ENCODE measurements at places on chromosomes 5 and 9.

- no peak for DNase-seq
These were observed 6.7 kb downstream of the CNTFR start for GRCh38 chr9:34582787-34583186.

DNA sequence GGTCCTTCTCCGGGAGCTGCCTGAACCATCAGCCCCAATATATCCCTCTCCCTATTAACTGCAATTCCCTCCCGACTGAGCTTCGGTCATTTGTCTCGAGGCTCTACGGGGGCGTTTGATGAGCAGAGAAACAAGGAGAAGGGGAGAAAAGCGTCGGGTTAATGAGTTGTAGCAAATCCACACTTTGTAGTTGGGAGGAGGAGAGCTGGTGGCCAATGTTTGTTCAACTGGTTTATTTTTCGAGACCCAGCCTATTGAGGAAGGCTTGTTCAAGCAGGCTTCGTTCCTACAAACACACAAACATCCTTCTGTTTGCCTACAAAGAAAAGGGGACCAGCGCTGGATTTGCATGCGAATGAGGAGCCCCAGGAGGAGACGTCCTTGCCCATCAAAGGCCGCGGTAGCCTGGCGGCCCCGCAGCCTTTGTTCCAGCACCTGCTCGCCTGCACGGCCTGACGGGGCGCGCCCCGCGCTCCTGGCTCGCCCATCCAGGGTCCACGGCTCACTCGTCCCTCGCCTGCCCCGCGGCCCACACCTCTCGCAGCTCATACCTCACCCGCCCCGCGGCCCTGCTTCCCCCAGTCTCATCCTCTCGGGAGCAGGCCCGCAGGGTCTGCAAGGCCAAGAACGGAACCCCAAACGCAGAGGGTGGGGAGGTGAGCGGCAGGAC lies 4.6 kb downstream of the FOXD1 start:
- DNase-seq: no peak

DNA sequence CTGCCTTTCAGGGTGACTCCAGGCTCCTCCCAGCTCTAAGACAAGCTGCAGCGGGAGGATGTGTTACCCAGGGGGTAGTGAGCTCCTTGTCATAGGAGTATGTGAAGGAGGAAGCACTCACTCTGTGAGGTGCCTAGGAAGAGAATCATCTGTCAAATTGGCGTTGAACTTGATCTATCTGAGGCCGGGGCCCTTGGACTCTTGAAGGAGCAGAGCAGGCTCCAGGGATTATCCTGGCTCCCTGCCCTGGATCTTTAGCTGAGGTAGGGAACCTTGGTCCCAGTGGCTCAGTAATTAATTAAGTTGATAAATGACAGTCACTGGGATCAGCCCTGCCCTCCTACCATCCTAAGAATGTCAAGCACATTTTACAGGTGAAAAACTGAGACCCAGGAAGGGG lies 15.5 kb downstream of the ADGRD2 start:
- DNase-seq: no peak

- no peak for DNase-seq
These were observed 8.2 kb downstream of the ACSL6 start for GRCh38 chr5:132003170-132003744.

- no peak for DNase-seq
These were observed 44.4 kb upstream of the CPEB4 start for GRCh38 chr5:173843794-173844193.

- peak; percentile 61 for DNase-seq
These were observed 2.0 kb downstream of the IER5L start for GRCh38 chr9:129175825-129176633.

DNA sequence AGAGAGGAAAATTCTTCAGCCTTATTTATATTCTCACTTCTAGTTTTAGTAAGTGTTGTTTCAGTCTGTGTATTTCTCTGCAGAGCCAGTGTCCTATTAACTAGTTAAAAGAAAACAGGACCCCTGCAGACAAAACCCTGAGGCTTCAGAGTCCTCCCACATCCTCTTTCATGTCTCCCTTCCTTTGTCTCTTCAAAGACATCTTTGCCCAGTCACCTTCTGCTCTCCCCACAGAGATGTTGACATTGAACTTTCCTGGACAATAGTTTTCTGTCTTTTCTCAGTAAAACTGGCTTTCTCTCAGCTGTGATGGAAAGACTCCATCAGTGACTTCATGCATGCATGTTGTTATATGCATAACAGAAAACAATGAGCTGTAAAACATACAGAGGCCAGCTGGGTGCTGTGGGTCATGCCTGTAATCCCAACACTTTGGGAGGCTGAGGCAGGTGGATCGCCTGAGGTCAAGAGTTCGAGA lies 20.2 kb downstream of the GRAMD2B start:
- DNase-seq: no peak

DNA sequence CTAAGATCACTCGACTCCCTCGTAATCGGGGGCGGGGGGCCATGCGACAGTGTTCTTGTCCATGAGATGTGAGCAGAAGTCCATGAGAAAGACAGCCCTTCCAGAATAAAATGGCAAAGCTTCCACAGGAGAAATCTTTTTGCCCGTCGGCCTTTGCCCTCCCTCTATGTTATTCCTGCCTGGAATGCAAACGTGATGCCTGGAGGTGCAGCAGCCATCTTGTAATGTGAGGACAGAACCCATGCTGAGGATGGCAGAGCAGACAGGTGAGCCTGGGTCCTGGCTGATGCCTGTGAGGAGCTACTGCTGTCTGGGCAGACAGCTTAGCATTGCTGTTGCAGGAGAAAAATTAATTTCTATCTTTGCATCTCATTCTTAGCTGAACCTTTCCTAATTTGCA lies 17.2 kb downstream of the MED10 start:
- DNase-seq: no peak

DNA sequence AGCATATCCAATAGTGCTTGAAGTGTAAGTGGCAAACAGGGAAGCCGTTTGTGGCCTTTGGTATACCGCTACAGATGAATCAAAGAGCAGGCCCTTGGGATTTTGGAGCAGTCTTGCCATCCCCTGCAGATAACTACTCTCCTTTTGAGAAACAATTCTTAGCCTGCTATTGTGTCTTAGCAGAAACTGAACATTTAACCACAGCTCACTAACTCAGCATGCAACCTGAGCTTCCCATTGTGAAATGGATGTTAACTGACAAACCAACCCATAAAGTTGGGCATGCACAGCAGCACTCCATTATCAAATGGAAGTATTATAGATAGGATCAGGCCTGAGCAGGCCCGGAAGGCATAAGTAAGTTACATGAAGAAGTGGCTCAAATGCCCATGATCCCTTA lies 315.3 kb upstream of the PTGER4 start:
- DNase-seq: no peak

DNA sequence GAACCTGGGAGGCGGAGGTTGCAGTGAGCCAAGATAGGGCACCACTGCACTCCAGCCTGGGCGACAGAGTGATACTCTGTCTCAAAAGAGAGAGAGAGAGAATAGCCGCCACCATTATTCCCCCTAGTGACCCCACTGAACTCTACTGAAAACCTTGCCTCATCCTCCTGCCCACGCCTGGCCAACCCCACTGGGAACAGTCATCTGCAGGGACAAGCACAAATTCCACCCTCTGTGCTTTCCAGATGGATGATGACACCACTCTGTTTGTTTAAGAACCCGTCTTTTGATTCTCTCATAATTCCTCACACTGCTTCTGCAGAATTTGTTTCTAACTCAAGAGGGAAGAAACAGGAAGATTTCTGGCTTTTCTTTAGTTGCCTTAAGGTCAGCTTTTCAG lies 12.2 kb downstream of the BHMT2 start:
- no peak for DNase-seq

GRCh38 chr5:56686337-56687195 lies 128.8 kb upstream of the MAP3K1 start:
- DNase-seq: no peak

DNA sequence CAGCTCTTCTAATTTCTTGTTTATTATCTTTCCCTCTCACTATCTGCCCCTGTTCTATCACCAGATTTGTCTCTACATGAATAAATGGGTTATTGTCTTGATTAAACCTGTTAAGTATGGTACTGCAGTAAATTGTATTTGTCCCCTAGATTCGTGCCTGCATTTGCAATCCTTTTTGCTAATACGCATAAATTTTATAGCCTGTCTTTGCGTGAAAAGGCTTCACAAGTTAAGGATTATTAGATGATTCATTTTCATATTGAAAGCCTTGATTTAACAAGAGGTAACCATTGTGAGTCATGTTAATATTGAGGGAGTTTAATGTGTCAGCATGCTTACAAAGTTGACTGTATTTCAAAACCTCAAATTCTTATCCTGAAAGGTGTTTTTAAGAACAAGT lies 204.6 kb downstream of the PCSK1 start:
- DNase-seq: no peak

GRCh38 chr9:127049044-127049443 lies 73.4 kb downstream of the ANGPTL2 start:
- no peak for DNase-seq

GRCh38 chr5:111453295-111453694 lies 59.0 kb downstream of the STARD4 start:
- no peak for DNase-seq

- no peak for DNase-seq
These were observed 59.5 kb downstream of the COL27A1 start for GRCh38 chr9:114214686-114215414.

- no peak for DNase-seq
These were observed 18.3 kb downstream of the NDUFS6 start for GRCh38 chr5:1819458-1819857.

DNA sequence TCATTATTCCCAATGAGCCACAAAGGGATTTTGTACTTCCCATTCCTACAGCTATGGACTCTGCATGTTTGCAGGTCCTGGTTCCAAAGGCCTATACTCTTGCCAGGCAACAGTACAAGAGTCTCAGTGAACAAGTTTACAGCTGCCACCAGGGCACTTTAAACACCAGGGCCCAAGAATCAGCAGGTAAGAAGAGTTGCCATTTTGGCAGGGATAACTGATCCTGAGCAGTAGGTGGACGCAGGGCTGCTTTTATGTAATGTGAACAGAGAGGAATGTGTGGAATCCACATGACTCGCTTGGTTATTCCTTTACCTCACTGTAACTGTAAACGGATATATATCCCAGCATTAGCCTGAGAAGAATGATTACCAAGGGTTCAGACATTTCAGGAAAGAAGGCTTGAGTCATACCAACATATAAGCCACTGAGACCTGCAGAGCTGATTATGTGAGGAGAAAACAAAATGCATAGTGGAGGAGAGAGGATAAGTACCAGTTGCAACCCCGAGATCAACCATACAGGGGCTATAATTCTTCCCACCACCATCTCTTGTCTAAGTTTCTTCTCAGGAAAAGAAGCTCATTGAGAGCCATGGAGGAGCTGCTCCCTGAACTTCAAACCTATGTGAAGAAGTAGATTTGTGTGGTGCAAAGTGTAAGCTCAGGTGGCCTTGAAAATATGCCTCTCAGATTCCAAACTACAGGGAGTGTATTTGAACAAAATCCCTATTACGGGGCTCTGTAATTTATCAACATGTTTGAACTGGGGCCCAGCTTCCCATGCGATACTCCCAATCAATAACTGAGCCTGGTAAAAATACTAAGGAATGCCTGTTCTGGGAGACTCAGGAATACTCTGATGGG lies 24.6 kb downstream of the RAPGEF6 start:
- no peak for DNase-seq

DNA sequence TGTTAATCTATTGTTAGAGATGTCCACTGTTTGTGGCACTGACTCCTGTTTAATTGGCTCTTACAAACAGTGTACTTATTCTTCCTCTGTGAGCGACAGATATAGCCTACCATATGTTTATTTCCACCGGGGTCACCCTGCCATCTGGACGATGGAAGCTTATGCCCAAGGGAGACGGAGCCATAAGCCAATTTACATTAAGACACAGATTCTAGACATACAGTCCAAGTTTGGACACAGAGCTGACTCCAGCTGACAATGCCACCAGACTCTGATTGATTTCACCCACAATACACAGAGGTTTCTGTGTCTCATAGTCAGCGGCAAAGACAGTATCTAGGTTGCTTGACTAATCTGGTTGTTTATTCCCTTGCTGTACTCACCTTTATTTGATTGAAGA lies 198.9 kb downstream of the ENC1 start:
- no peak for DNase-seq

DNA sequence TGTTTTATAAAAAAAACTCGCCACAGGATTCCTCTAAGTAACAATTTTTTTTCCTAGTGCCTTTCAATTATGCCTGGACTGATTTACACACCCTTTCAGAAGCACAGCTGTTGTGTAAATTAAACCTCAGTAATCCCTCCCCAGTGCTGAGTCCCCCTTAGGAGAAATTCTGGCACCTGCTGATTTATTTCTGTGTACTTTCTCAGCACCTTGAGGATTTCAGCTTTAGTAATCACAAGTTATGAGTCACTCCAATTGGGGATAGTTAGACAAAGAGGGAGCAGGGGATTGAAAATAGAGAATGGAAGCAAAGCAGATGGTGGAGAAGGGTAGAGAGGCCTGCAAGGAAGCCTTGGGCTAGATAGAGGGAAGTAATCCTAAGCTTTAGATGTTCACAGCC lies 171.7 kb downstream of the TTLL11 start:
- no peak for DNase-seq

DNA sequence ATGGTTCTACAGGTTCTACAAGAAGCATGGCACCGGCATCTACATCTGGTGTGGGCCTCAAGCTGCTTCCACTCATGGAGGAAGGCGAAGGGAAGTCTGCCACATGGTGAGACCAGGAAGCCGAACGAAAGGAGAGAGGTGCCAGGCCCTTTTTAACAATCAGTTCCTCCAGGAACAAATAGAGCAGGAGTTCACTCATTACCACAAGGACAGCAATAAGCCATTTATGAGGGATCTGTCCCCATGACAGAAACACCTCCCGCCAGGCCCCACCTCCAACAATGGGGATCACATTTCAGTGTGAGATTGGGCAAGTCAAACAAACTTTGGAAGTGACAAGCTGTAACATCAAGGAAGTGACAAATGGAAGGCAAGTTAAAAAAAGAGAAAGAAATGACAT lies 95.5 kb upstream of the PTPN3 start:
- no peak for DNase-seq

All from activated T-cell treated with anti-CD3 and anti-CD28 coated beads, Interleukin-2, amount 50 U/mL, for 1 hour (primary cell).